ENCODE measurements at places on chromosomes 6 and 20.
A peak's percentile ranks its signal among the peaks of the same experiment; 100 is the strongest.

GRCh38 chr6:100165442-100165841, 171.4 kb upstream of the MCHR2 start:
- DNase-seq, result no peak

DNA sequence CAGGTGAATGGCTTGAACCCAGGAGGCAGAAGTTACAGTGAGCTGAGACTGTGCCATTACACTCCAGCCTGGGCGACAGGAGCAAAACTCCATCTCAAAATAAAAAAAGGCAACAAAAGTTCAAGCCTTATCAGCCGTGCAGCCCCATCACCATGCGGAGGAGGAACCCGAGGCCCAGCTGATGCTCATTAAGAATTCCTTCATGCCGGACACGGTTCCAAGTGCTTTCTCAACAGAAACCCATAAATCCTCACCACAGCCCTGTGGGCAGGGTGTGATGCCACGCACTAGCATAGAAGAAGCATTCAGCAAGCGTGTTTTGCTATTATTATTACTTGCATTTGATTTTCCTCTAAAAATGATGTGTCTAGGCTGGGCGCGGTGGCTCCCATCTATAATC, 56.3 kb downstream of the PREX1 start:
- DNase-seq, result no peak

- DNase-seq, result no peak
Observed at GRCh38 chr6:106977246-106977645, 2.7 kb upstream of the CD24 start.

- DNase-seq, result no peak
Observed at GRCh38 chr6:134081506-134081905, 29.1 kb upstream of the SLC2A12 start.

GRCh38 chr6:53829698-53830221, 35.0 kb downstream of the LRRC1 start:
- no peak for DNase-seq

- DNase-seq, result no peak
Observed at GRCh38 chr6:154479771-154480639, 30.5 kb downstream of the CNKSR3 start.

DNA sequence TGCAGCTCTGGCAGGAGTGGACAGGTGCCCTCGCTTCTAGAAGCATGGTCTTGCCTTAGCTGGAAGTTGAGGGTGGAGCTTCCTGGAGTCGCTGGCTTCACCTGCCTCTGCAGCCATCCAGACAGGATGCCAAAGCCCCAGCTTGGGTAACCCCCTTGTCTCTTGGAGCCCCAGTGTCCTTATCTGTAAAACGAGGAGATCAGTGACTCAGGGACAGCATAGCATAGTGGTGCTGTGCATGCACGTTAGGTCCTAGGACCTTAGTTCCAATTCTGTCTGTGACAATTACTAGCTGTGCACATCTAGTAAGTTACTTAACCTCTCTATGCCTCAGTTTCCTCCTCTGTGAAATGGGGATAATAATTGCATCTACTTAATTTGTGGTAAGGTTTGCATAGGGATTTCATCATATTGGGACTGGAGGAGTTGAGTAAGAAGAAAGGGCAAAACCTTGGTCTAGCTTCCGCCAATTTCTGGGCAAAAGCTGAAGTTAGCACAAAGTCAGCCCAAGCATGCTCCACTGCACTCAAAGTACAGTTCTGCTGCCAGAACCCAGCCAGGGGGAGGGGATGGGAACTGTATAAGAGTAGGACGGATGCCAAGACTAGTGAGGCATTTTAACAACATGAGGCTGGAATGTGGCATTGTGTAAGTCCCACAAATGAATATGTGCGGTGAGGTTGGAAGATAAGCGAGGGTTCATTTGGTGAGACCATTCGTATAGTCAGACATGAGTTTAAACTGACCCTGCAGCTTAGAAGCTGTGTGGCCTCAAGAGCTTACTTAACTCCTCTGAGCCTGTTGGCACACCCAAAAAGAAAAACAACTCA, 24.5 kb downstream of the TOX2 start:
- DNase-seq, result no peak

- DNase-seq, result peak; percentile 0
Observed at GRCh38 chr6:127950566-127951145, 49.8 kb upstream of the THEMIS start.

- DNase-seq, result no peak
Observed at GRCh38 chr6:106474466-106474865, 113.9 kb downstream of the CRYBG1 start.

DNA sequence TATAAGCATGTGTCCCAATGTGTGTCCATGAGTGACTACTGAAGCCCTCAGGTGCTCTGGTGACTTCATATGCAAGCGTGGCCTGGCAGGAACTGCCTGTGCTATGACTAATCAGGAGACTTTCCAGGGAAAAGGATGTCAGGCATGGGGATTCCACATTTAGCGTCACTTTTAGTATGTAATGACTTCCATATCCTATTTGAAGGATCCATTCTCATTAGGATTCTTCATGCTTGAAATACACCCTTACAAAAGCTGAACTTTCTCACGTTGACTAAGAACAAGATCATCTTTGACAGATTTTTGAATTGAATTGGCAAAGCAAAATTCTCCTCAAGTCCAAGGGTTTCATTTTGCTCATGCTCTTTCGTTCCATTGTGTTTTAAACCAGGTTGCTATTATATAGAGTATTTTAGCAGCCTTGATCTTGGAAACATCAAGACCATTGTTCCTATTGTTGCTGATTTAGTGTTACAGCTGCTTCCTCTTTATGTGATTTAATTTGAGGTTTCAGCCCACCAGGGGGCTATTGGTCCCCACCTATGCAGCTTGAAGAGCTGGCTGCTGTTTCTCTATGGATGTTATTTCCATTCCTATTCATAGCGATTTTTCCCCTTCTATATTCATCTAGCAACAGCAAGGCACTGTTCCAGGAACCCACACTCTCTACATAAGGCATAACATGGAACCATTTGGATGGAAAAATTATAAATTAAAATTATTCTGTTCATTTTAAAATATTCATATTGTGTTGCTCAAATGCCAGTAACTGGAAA, 418.6 kb downstream of the CDKAL1 start:
- DNase-seq, result no peak

DNA sequence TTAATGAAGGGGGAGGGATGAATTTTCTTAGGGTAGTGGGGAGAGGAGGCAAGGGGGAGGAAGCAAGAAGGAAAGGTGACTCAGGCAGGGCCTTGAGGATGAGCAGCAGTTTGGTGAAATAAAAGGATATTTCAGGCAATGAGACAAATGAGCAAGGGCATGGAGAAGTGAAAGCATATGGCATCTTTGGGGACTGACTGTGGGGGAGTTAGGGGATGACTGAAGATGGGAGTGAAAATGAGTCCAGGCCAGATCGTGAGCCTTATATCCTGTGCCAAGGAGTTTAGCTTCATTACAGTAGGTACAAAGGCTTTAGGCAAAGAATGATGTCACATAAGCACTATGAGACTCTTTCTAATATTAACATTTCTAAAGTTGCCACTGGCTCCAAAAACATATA, 51.9 kb downstream of the ILRUN start:
- no peak for DNase-seq

DNA sequence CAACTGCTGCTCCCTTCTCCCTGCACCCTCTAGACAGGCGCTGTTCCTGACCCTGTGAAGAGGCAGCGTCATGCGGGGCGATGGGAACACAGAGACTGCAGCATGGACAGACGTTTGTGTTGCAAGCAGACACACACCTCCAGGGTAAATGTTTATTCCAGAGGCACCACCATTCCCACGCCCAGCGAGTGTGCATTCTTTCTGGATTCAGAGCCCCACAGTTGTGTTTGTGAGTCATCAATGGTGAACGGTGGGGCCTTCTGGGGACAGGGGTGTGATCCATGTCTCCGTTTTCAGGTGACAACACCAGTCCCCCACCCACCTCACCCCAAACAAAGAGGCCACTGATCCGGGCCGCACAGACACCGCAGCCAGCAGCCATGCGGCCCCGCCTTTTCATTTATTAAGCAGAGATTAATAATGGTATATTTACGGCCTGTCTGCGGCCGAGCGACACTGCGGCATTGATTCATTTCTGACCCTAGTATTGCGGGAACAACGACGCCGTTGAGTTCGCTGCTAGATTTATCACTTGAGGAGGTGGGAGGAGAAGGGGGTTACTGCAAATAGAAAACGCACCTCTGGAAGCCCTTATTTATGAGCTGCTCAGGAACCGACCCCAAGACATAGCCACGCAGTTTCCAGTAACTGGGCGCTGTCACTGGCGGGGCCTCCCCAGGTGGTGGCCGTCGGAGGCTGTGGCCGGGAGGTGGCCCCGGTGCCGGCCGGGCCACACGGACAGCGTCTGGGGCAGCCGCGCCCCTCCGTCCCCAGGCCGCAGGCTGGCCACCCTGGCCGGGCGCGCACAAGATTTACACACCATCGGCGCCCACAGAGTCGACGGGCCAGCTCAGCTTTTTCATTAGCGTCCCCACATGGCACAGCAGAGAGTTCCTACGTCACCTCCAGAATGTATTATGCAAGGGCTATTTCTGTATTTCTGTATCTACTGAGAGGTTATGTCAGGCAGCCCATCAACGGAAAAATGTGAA, 367.6 kb downstream of the THBS2 start:
- no peak for DNase-seq

GRCh38 chr6:148286563-148286962, 56.1 kb upstream of the SASH1 start:
- DNase-seq, result no peak

- no peak for DNase-seq
Observed at GRCh38 chr20:5353624-5354496, 37.1 kb upstream of the PROKR2 start.

GRCh38 chr6:52518279-52518945, 58.4 kb downstream of the TRAM2 start:
- DNase-seq, result no peak

- no peak for DNase-seq
Observed at GRCh38 chr20:18722371-18722770, 91.2 kb upstream of the SCP2D1 start.

- DNase-seq, result no peak
Observed at GRCh38 chr20:31915491-31916280, 36.2 kb downstream of the PDRG1 start.

GRCh38 chr6:82372656-82373055, 9.0 kb downstream of the TPBG start:
- DNase-seq, result no peak

- no peak for DNase-seq
Observed at GRCh38 chr6:167660944-167661551, 165.7 kb upstream of the AFDN start.

DNA sequence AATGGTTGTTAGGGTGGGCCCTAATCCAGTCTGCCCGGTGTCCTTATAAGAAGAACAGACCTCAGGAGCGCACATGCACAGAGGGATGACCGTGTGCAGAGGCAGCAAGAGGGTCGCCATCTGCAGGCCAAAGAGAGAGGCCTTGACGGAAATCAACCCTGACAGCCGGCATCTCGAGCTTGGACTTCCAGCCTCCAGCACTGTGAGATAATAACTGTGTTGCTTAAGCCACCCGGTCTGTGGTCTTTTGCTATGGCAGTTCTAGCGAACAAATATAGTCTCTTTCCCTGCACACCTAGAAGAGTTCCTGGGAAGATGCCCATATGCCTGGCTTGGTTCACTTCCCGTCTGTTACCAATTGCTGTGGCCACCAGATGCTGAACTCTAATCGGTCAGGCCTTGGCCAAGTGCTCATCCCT, 35.3 kb upstream of the PTGIS start:
- DNase-seq, result no peak

DNA sequence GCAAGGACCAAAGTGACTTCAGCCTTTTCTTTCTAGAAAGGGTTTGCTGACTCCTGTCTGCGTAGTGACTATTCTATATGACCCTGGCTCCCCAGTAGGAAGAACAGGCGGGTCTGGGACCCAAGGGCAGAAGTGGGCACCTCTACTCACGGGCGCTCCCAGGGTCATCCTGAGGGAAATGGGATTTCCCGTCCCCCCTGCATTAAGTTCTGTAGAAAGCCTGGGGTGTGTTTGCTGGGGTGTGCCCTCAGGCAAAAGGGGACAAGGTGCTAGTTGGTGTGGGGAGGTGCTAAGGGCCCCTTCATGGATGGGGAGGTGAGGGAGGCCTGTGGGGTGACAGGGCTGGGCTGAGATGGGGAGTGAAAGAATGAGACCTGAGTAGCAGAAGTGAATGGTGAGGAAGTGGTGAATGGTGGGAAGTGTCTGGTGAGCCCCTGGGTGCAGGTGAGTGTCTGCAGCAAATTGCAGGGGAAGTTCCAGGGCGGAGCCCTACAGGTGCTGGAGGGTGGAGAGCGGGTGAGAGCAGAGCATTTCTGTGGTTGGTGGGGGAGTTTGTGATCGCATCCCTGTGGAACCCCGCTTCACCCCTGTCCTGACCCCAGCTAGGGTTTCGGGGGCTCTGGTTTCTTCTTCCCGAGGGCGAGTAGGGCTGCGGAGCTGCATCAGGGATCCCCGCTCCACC, 21.1 kb downstream of the RAET1L start:
- DNase-seq, result peak; percentile 75

- no peak for DNase-seq
Observed at GRCh38 chr6:79993012-79993910, 11.2 kb upstream of the TTK start.

DNA sequence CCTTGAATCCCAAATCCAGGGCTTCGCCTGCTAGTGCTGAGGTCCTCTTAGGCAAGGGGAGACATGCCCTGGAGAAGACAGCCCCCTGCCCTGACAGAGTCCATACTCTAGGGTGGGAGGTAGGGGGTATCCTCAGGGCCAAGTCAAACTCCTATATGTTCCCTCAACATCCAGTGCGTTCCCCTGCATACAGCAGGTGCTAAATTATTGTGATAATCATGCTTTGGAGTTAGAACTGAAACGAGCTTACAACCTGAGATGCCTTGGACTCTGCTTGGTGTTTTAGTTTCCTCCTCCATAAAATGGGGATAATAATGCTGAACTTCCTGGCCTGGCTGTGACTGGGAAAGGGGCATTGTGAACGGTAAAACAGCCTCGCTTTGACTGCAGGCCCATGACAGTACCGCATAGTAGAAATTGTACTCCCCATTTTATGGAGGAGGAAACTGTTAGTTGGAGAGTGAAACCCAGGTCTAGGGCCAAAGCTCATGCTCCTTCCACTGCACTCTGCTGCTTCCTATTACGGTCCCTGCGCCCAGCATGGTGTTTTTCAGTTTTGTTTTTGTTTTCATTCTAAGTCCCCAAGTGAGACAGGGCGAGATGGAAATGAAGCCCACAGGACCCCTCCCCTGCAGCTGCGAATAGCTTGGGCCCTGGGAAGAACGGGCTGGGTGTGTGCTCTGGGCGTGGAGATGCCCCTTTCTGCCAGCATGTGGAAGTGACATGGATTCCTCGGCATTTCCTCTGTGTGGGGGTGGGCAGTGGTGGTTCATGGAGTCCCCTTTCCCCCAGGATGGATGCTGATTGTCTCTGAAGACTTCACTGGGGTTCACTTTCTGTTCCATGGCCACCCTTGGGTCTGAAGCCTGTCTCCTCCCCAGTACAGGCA, 162.5 kb downstream of the VEGFA start:
- DNase-seq, result no peak

GRCh38 chr6:158174514-158174913, 6.4 kb downstream of the GTF2H5 start:
- no peak for DNase-seq
